Activated CD4-positive, alpha-beta T cell treated with anti-CD3 and anti-CD28 coated beads, Interleukin-2, Interleukin-6, amounts not matched to agents 100 ng/mL and 50 ng/mL, durations not matched to agents 16 hours and 8 hours (primary cell): ENCODE measurements at places on chromosomes 1 and 21.

GRCh38 chr1:62335656-62336055, 16.4 kb upstream of the KANK4 start:
- DNase-seq: no peak

GRCh38 chr1:1779691-1780597, 1.7 kb upstream of the NADK start:
- peak; percentile 90 for DNase-seq

DNA sequence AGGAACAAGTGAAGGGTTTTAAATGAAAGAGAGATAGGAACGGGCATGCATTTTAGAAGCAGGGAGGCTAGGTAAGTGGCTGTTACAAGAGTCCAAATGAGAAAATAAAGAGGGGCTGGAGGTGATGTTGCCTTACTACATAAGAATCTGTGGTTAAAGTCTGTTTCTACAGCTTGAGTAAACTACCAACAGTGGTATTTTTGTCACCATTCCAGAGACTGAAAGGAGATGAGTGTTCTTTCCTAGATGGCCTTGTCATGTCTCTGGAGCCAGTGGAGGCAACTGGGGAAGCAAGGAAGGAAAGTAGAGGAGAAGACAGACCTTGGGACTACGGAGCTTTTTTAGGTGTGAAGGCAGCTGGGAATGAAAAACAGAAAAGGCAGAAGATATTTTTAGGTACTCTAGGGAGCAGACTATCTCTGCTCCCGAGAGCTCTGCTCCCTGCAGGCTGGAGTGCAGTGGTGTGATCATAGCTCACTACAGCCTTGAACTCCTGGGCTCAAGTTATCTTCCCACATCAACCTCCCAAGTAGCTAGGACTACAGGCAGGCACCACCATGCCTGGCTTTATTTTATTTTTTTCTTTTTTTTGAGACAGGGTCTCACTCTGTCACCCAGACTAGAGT, 12.2 kb downstream of the HDAC1 start:
- DNase-seq: no peak

GRCh38 chr1:171037626-171038025, 53.1 kb upstream of the FMO3 start:
- no peak for DNase-seq

DNA sequence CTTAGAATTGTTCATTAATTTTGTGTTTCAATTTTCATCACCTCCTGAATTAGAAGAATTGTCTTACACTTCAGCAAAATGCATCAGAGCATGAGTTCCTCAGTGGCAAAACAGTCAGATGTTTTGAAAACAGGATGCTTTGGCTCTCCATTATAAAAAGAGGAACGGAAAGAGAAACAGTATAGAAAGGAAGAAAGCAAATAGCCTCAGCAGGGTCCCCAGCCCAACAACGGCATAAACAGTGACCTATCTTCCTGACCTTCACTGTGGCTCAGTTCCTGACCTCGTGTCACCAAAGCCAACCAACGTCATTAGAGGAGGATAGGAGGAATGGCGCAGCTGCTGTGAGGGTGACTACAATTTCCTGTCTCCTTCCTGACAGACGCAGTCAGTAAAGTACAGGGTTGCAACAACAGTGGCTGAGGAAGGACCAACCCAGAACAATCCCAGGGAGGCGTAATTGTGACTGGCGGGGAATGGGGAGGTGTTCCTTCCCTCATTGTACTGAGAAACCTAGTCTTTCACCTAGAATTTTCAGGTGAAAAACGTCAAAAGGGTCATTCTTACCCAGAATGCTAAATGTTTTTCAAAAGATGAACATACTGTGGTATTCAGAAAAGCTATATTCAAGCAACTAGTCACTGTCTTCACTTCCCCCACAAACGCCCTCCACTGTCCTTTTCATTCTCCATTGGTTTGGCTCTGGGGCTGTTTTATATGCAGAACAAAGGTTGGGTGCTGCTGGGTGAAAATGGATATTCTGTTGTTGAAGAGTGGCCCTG, 197.9 kb upstream of the SGIP1 start:
- peak; percentile 88 for DNase-seq

DNA sequence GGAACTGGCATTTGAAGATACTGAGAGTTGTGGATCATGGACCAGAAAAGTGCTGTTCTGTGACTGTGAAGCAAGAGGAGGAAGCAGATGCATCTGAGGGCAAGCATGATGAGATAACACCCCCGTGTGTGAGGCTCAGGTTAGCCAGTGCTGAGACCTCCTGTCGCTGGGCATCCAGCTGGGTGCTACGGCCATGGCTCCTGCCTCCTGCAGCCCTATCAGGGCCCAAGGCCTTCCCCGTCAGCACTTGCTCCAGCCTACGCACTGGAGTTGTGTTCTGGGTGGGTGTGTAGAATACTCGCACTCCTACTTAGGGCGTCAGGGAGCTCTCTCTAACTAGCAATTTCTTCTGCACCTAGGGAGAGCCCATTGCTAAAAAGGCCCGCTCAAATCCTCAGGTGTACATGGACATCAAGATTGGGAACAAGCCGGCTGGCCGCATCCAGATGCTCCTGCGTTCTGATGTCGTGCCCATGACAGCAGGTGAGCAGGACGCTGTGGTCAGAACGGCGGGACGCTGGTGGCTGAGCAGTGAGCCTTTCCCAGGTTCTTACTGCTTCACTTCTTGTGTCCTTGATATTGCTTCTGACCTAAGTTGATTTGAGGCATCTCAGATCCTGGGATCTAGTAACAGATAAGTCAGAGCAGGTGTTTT, 6.5 kb downstream of the PPIE start:
- DNase-seq: no peak

DNA sequence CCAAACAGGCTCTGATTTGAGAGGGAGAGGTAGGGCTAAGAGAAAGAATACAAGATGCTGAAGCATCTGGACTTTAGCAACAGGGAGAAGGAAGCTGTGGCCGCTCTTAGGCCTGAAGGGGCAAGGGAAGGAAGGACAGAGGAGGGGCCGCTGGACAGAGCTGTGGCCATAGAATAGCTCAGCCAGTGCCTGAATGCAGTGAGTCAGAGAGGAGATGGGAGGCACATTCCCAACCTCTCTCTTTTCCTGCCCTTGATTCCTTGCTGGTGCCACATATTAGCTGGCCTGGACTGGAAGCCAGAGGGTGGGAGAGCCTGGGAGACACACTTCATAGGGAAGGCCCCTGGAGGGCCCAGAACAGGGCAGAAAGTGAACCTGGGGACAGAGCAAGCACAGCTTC, 83.4 kb upstream of the POU3F1 start:
- DNase-seq: no peak

DNA sequence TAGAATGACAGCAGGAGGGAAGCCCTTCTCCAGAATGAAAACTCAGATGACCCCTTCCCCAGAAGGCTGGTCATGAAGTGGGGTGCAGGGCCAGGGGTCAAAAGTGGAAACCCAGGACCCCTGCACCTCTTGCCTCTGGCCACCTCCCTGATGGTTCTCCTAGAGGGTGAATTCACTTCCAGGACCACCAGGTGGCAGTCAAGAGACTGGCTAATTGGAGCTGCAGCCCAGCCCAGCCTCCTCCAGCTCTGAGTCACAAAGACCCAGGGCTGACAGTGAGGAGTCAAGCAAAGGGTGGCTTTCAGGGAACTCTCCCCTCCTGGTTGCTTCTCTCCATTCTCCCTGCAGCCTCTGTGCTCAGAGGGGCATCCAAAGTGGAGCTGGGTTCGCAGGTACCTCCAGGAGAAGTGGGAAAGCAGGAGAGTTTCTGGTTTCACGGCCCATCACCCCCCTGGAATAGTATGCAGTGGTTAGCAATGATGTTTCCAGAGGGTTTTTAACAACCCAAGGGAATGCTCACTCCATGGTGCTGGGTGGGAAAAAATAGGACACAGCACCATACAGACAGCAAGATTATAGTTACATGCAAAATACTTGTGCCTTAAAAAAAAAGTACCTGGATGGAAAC, 6.1 kb upstream of the EPHB2 start:
- DNase-seq: peak; percentile 88

DNA sequence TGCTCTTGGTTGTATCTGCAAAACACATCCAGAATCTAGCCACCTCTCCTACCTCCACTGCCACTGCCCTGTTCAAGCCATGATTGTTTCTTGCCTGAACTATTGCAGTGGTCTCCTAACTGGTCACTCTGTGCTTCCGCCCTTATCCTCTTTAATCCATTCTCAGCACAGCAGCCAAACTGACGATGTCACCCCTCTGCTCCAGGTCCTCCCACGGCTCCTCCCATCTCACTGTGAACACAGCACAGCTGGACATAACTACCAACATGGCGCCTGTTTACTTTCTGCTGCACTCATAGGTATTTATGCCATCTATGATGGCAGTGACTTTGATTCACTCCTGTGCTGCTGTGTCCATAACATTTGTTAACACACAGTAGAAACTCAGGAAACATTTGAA, 406.7 kb downstream of the DISC1 start:
- no peak for DNase-seq

GRCh38 chr1:231517076-231517475, 11.4 kb upstream of the TSNAX start:
- DNase-seq: no peak

- no peak for DNase-seq
Observed at GRCh38 chr1:220928725-220929300, 49.6 kb downstream of the HLX start.

DNA sequence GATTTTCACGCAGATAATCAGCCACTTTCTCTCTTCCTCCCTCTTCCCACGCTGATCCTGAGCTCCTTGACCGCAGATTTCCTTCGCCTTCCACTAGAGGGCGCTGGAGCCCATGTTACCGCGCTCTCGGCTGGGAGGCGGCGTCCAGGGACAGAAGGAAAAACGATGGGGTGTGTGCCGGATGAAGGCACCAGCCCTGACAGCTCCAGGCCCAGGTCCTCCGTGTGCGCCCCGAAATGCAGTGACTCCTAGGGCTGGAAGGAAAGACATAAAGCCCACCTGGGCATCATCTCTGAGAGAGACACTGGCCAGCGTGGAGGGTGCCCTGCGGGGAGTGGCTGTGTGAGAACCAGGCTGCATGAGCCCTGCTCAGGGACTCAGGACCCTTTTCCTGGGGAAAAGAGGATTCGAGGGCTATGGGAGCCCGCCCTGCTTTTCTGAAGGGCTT, 44.9 kb upstream of the CYP2J2 start:
- DNase-seq: peak; percentile 62

GRCh38 chr1:27348861-27349783, 7.3 kb downstream of the SYTL1 start:
- DNase-seq: no peak

DNA sequence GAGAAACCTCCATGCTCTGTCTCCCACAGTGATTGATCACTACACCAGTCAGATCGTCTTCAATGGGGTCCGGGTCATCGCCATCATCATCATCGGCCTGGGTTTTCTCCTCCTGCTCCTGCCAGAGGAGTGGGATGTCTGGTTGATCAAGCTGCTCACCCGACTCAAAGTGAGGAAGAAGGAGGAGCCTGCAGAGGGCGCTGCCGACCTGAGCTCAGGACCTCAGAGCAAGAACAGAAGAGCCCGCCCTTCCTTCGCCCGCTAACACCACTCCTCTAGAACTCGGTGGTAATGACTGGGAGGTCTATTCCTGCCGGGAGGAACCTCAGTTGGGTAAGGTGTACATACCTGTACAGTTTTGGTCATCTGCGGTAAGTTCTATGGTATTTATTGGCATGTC, 50.3 kb upstream of the COA6 start:
- DNase-seq: peak; percentile 65

DNA sequence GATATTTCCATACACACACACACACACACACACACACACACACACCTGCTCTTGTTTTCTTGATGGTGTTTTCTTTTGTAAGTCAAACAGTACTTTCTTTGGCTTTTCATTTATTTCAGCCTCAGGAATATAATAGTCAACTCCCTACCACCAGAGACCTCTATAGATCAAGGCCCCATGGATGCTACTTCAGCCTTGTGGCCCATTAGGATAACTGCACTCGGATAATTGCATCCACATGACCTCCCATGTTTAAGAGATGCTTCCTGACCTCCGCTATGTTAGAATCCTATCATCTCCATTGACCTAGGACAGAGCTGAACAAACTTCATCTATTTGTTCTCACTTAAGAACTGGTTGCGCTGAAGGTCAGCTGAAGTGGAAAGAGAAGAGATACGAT, 1094.0 kb upstream of the B3GALT2 start:
- DNase-seq: no peak

- no peak for DNase-seq
Observed at GRCh38 chr1:156431769-156432668, 63.0 kb downstream of the RHBG start.

GRCh38 chr1:92853299-92853698, 21.5 kb downstream of the RPL5 start:
- DNase-seq: no peak

- DNase-seq: peak; percentile 73
Observed at GRCh38 chr1:227788271-227789083, 27.0 kb upstream of the PRSS38 start.

GRCh38 chr1:154360288-154360687, 35.0 kb downstream of the ATP8B2 start:
- DNase-seq: no peak

- DNase-seq: no peak
Observed at GRCh38 chr1:16617778-16618580, 4.6 kb upstream of the NBPF1 start.

DNA sequence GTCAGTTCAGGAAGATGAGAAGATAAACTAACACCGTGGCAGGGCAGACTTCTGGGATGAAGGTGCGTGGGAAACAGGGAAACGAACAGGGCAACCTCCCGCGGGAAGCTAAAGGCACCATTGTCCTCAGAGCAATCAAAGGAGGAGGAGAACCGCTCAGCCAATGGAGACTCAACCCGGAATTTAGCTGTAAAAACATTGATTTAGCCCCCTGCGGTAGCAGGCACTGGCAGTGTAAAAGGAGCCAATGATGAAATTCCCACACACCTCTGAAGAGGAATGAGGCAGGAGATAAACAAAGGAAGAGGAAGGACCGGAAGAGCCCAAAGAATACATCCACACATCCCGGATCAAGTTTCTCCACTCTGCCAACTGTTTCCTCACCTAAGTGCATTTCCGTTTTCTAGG, 19.5 kb downstream of the HLCS start:
- no peak for DNase-seq

GRCh38 chr1:54339126-54339525, 67.1 kb downstream of the SSBP3 start:
- DNase-seq: no peak

- DNase-seq: no peak
Observed at GRCh38 chr1:18204575-18204974, 97.0 kb downstream of the IGSF21 start.

GRCh38 chr1:3113047-3113740, 44.2 kb downstream of the PRDM16 start:
- no peak for DNase-seq

DNA sequence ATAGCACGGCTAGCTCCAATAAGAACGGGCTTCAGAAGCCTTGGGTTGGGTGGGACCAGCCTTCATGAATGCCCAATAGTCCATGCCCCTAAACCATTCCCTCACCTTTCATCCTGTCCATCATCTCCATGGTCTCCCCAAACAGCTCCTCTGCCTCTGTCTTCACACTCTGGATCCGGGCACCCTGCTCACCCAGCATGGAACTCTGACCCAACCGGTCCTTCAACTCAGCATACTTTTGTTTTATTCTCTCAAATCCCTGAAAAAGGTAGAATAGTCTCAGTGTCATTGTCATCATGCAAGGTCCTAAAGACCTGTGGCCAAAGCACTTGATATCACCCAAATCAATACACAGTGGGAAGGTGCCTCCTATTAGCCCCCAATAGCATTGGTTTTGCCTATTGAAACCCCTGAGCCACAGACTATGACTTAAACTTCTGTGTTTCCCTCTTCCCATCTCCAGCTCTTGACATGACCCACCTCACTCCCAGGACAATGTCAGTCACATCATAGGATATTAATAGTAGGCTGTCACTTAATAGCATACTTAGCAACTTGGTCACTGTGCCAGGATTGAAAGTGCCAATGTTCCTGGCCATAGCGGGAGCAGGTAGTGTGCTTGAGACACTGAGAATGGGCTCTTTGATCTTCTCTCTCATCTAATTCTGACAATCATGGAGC, 33.0 kb downstream of the CAMK1G start:
- no peak for DNase-seq
